ENCODE measurements at places on chromosomes 7 and 10.

DNA sequence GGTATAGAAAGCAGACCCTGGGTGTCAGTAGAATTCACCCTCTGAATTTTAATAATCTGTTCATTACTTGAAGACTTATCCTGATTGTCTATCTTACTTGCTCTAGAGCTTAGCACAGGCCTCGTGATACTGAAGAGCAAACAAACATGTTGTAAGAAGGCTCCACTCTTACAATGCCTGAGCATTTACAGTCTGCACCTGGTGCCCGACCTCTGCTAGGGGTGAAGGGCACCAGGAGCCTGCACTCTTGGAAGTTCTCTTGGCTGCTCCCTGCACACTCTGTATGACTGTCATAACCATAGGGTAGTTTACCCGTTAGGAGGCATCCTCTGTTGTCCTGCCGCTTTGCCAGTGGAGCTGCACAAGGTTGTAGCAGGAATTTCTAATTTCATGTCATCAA lies 91.3 kb upstream of the NPY start:
- no peak for DNase-seq

GRCh38 chr10:101736666-101737065 lies 39.2 kb downstream of the FGF8 start:
- DNase-seq, result no peak

DNA sequence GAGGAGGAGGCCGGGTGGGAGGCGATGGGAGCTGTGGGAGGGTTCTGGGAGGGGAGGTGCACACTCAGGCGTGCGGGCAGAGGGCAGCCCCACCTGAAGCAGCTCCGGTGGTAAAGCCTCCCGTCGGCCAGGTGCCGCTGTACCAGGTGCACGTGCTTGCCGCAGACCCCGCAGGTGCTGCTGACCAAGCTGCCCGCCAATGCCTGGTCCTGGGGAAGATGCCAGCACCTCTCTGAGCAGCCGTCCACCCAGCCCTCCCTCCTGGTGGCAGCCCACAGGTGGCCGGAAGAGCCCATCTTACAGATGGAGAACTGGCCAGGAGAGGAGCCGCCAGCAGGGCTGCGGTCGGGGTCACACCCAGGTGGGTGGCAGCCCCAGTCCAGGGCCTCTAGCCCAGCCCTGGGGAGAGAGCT lies 12.6 kb downstream of the MICALL2 start:
- no peak for DNase-seq

GRCh38 chr7:3010161-3010560 lies 33.5 kb downstream of the CARD11 start:
- peak; percentile 5 for DNase-seq

DNA sequence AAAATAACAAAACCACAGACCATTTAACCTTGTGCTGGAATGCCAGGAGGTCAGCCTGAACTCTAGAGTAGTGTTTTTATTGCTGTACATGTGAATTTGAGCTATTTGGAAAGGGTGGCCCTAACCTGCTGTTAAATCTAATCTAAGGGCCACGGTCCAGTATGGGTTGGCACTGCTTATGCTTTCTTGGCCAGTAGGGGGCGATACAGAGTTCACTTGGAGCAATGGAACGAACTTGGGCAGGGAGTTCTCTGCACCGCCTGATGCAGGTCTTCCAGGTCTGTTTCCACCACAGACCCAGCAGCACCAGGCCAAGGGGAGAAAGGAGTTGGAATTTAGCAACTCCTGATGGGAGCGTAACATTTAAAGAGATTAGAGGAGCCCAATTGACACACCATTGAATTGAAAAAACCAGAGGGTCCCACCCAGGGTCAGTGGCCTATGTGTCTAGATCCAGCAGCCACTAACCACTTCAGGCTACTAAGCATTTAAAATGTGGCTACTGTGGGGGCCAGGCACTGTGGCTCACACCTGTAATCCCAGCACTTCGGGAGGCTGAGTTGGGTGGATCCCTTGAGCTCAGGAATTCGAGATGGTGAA lies 75.7 kb upstream of the EFCAB10 start:
- peak; percentile 80 for DNase-seq

GRCh38 chr7:142808461-142808801 lies 37.7 kb downstream of the PRSS2 start:
- no peak for DNase-seq

DNA sequence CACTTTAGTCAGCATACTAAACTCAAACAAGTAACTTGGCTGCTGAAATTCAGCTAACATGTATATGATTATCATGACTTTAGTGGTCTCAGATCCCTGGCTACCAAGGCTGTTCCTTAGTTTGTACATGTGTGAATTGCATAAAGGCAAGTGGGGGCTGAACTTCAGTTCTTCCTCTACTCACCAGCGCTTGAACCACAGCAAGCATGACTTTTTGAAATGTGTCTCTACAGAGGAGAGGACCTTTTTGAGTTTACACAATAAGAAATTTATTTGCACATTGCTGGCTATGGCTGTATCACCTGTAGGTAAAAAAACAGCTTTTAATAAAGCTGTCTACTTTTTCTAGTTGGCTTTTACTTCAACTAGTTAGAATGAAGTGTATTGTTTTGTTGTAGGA lies 48.8 kb downstream of the MDFIC start:
- DNase-seq, result no peak

- no peak for DNase-seq
Observed at GRCh38 chr10:128414568-128414967, 288.3 kb upstream of the MKI67 start.

DNA sequence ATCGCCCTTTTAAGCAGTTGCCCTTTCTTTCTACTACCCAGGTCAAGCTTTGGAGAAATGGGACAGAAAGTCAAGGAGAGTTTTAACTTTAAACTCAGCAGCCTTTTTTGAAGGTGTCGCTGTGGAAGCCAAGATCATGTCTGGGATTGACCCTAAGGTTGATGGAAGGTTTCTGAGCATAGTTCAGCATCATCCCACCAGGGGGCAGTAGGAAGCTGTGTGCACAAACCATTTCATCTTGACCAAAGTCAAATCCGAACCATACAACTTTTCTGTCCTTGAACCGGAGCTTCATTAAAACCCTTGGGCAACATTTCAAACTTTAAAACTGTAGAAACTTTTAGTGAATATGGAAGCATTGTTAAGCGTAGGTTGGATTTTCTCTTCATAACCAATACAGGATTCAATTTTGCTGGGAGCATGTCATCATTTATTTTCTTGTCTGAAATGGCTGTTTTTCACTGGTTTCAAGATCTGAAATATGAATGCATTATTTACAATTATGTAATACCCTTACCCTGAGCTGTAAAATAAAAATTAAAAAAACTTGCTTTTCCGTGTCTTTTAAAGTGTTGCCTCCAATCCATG lies 214.4 kb upstream of the KIAA1217 start:
- DNase-seq, result no peak

DNA sequence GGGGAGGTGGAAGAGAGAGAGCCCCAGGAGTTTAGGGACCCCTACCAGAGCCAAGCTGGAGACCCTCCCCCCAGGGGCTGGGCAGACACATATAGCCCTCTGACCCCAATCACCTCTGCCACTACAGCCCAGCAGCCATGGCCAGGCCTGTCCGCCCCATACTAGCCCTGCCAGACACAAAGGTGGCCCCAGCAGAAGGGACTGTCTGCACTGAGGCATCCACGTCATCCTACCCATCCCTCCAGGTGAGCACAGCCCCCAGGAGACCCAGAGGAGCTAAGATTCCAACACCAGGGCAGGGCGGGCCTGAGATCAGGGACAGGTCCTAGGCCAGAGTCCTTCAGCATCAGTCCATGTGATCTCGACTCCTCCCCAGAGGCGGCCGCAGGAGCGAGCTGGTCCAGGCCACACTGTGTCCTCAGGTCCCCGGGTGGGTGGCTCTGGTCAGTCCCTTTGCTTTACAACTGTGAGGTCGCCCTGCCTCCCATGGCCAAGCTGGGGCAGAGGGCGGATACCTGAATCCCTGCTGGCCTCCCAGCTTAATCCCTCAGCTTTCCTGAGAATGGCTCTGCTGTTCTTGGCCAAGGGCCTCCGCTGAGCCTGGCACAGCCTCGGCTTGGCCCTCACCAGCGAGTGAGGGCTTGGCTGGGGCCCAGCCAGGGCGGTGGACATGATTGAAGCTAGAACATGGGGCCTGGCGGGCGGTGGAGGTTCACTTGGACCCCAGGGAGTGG lies 14.3 kb upstream of the ELN start:
- DNase-seq, result no peak
